Immature natural killer cell (primary cell): ENCODE measurements at places on chromosomes 3 and 15.

- H3K4me1 ChIP-seq, result no peaks in the 10 kb centered on the region
- no peak for DNase-seq
- no peak overlapping the region for H3K4me3 ChIP-seq
- H3K27me3 ChIP-seq, result no peaks in the 10 kb centered on the region
- no peaks in the 10 kb centered on the region for H3K36me3 ChIP-seq
These were observed 134.6 kb upstream of the TP63 start for GRCh38 chr3:189496375-189497138.

GRCh38 chr15:94290730-94291129 is 59.4 kb downstream of the MCTP2 start:
- DNase-seq, result no peak
- peaks cover 92% of the 10 kb centered on the region for H3K4me1 ChIP-seq
- H3K27me3 ChIP-seq, result peaks cover 2% of the 10 kb centered on the region
- H3K36me3 ChIP-seq, result peaks cover 30% of the 10 kb centered on the region

GRCh38 chr3:120623727-120624093 is 27.6 kb downstream of the NDUFB4 start:
- DNase-seq, result no peak
- no peaks in the 10 kb centered on the region for H3K4me1 ChIP-seq
- no peaks in the 10 kb centered on the region for H3K36me3 ChIP-seq
- no peaks in the 10 kb centered on the region for H3K27me3 ChIP-seq
- no peak overlapping the region for H3K27ac ChIP-seq

DNA sequence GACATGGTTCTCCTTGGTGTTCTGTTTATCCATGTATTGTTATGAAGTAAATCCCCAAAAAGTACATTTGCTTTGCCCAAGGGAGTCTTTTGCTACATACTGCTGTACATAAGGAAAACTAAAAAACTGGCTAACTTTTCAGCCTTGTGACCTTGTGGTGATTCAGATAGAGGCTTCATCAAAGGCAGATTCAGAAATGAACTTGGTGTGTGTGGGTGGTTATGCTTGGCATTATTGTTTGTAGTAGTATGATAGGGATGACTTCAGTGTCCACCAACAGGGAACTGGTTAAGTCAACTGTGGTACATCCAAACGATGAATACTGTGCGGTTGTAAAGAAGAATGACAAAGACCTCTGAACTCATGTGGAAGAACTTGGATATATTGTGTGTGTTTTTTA is 75.6 kb upstream of the CHRNB4 start:
- H3K4me3 ChIP-seq, result no peak overlapping the region
- H3K4me1 ChIP-seq, result no peaks in the 10 kb centered on the region
- H3K36me3 ChIP-seq, result no peaks in the 10 kb centered on the region
- no peak for DNase-seq

DNA sequence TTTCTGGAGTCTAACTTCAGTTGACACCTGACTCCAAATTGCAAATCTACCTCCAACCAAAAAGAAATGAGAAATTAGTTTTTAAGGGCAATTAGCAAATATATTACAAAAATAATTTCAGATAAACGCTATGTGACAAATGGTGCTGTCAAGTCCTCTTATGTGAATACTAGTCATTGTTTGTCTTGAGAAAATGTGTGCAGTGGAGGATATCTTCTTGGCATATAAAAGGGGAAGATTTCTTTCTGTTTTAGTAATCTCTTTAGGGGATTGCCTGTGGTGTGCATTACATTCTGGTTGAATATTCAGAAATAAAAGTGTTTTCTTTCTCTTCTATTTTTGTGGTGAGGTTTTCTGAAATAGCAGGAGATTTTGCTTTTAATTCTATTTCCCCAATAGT is 3.0 kb upstream of the GCSAM start:
- no peak for DNase-seq
- H3K4me1 ChIP-seq, result peaks cover 14% of the 10 kb centered on the region
- no peak overlapping the region for H3K4me3 ChIP-seq
- no peaks in the 10 kb centered on the region for H3K36me3 ChIP-seq
- peaks cover 1% of the 10 kb centered on the region for H3K27me3 ChIP-seq

DNA sequence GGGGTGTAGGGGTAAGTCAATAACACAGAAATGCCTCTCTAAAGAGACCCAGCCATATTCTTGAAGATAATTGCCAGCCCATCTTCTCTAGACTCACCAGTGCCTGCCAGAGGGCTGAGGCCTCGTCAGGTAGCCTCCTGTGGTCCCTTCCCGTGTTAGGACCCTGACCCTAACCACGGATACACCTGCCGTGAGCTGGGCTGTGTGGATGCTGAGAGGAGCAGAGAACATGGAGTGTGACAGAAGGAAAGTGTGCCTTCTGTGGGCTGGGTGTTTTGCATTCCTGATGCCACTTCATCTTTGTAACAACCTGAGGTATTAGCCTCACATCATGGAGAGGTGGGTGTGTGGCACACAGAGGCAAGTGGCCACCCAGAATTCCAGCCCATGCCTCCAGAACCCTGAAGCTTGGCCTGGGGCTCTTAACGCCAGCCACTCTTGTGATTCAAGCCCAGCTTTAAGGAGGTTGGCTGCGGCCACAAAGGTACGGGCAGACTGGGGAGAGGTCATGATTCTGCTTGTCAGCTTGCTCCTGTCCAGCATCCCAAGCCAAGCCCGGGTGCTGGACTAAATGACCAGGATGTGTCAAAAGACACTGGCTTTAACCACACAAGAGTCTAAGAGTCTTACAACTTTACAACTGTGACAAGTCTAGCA is 21.1 kb upstream of the ABTB1 start:
- no peaks in the 10 kb centered on the region for H3K4me1 ChIP-seq
- H3K36me3 ChIP-seq, result no peaks in the 10 kb centered on the region
- H3K27ac ChIP-seq, result no peak overlapping the region
- H3K27me3 ChIP-seq, result no peaks in the 10 kb centered on the region
- DNase-seq, result no peak

DNA sequence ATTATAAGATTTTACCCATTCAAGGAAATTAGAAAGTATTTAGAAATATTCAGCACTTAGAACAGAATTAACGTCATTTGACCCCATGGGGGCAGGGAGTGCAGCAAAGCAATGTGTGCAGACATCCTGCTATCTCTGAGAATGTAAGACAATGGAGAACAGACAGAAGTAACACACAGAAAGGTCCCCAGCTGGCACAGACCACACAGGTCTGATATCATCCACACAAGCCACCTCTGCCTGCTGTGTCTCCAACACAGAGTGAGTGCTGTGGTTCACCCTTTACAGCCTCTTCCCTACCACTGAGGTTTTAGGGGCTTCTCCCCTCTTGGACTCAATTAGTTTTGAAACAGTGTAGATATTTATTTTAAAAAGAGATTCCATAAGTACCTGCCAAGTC is 16.1 kb downstream of the TXNRD3 start:
- peaks cover 3% of the 10 kb centered on the region for H3K27me3 ChIP-seq
- peaks cover 6% of the 10 kb centered on the region for H3K36me3 ChIP-seq
- H3K27ac ChIP-seq, result no peak overlapping the region
- DNase-seq, result no peak
- H3K4me1 ChIP-seq, result no peaks in the 10 kb centered on the region

DNA sequence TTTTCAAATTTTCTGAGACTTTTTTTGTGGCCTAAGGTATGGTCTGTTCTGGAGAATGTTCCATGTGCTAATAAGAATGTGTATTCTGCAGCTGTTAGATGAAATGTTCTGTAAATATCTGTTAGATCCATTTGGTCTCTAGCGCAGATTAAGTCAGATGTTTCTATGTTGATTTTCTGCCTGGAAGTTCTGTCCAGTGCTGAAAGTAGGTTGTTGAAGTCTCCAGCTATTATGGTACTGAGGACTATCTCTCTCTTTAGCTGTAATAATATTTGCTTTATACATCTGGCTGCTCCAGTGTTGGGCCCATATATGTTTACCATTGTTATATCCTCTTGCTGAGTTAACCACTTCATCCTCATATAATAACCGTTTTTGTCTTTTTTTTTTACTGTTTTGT is 13.2 kb upstream of the TUBGCP5 start:
- H3K4me1 ChIP-seq, result no peaks in the 10 kb centered on the region
- no peak for DNase-seq
- peaks cover 2% of the 10 kb centered on the region for H3K27me3 ChIP-seq
- H3K4me3 ChIP-seq, result no peak overlapping the region
- H3K36me3 ChIP-seq, result no peaks in the 10 kb centered on the region
- H3K27ac ChIP-seq, result no peak overlapping the region

DNA sequence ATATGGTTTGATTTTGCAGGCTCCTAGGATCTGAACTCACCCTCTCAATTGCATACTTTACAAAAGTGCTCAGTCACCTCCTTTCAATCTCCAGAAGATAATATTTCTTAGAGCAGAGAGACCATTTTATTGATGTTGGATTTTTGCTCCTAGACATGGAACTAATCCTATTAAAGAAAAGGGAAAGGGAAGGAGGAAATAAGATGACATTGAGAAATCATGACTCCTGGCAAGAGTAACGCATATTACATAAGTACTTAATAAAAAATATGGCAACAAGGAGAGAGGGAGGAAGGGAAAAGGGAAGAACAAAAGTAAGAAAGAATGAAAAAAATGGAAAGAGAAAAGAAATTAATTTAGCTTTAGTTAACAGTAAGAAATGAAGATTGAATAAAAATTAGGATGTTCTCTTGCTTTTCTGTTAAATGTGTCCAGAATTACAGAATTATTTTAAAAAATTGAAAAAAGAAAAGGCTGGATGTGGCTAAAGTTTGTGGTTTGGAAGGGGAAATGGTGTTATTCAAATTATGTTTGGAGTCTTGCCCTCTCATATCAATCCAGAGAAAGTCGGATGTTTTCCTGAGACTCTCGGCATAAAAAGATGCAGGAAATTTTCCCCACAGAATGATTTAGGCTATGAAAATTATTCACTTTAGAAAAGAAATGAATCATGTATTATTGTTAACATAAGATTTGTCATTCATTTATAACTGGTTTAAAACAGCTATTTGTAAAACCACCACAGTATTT is 474.0 kb downstream of the FGF12 start:
- H3K27ac ChIP-seq, result no peak overlapping the region
- no peak overlapping the region for H3K4me3 ChIP-seq
- DNase-seq, result no peak
- H3K36me3 ChIP-seq, result no peaks in the 10 kb centered on the region
